NCI-H446 treated with DMSO at 0.1 percent for 48 hours (cell line): ENCODE measurements at places on chromosomes 3 and 15.
A peak's percentile ranks its signal among the peaks of the same experiment; 100 is the strongest.

DNA sequence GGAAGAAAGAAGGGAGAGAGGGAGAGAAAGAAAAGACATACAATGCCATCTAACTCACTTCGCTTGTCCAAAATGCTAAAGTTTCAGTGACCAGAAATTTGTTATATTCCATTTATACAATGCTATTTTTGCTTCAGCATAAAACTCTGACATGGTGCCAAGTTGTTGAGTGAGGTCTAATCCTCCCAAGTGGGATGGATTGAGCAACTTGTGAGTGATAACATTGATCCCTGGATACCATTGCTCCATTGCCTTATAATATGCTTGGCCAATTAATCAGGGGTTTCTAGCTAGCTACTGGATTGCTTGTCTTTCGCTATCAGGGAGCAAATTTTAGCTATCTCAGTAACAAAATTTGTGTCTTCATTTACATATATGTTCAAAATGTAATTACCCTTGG lies 615.6 kb upstream of the DPPA4 start:
- DNase-seq = no peak

GRCh38 chr3:16668776-16669545 lies 63.7 kb upstream of the DAZL start:
- DNase-seq = peak; percentile 34

- DNase-seq = no peak
Observed at GRCh38 chr3:42020684-42021307, 58.9 kb upstream of the ULK4 start.

- DNase-seq = no peak
Observed at GRCh38 chr15:43219929-43220928, 589 bp downstream of the EPB42 start.

DNA sequence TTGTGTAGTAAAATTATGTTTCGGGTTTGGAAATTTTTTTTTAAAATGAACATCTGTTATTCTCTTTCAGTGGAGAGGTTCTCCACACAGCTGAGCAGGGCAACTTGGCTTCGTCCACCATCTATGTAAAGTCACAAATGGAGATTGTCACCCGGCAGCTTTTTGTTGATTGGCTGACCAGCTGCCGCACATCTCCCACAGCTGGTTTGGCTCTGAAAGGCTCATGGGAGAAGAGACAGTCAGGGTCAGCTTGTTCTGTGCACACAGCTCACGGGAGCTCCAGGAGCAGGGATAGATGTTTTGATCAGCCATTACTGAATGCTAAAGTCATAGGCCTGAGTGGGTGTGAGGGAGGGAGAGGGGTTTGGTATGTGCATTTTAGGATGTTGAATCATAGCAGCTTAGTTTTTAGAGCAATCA lies 12.9 kb upstream of the CCDC80 start:
- DNase-seq = no peak

GRCh38 chr3:107401301-107401700 lies 24.1 kb downstream of the CCDC54 start:
- no peak for DNase-seq

GRCh38 chr15:101489237-101489598 lies 289 bp downstream of the PCSK6 start:
- DNase-seq = no peak

DNA sequence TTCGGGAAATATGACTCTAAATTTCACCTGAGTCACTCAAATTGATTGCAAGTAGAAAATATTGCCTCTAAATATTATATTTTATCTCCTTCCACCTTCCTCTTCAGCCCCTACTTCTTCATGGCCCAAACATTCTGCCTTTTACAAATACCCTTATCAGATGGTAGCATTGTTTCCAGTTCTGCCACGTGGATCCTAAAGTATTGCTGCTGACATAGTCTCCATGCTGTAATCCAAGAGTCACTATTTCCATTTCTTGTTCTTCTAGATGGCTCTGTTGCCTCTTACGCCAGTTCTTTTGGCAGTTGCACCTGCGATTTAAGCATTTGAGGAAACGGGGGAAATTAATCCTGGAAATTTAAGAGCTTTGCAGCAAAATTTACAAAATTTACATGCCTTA lies 13.6 kb downstream of the LMOD3 start:
- no peak for DNase-seq

- no peak for DNase-seq
Observed at GRCh38 chr15:69876064-69876940, 221.4 kb downstream of the TLE3 start.

- DNase-seq = no peak
Observed at GRCh38 chr3:196063049-196063448, 18.8 kb downstream of the TFRC start.

DNA sequence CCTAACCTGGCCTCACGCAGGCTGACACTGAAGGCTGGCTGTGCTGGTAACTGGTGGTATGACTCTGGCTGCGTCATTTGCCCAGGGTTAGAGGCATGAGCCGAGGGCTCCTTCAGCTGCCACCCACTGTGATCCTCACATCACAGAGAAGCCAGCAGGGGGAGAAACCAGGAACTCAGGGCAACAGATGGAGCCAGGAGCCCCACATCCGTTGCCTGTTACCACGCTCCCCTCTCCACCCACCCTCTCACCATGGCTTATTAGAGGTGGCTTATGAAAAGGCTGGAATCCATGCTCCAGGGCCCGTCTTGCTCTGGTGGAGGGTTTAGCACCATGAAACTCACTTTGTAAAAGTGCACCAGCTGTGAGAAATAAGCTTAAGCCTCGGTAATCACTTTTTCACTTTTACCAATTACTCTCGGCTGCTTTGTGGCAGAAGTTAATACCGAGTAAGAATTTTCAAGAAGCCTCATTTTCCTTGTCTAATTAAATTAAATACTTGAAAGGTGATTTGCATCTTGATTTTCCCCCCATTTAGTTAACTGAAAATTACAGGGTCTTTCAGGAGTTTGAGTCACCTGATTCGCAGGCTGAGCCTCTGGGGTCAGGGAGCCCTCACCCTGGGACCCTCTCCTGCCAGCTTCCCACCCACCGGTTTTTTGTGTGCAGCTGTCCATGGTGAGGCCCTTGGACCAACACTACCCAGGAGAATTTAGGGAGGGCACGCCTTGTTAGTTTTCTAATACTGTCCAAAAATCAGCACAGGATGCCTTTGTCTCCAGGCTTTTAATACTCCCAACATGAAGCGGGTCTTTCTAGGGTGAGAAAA lies 60.9 kb downstream of the ASB7 start:
- DNase-seq = no peak

GRCh38 chr3:179236669-179237301 lies 14.1 kb downstream of the KCNMB3 start:
- DNase-seq = no peak

DNA sequence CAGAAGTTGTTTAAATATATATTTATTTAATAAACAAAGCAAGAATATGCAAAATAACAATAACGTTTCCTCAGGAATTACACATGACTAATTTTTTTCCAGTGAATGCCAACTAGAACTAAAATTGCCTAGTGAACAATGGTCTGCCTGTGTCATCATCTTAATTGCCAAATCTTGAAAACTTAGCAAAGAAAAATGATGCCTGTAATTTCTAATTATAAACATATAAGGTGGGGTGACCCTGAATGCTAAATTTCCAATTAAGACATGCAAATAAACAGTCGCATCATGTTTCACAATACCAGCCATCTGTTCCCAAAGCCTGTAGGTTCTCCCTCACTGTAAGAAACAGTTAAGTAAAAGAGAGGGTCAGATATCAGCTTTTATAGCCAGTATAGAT lies 67.6 kb upstream of the PLCL2 start:
- DNase-seq = peak; percentile 24

DNA sequence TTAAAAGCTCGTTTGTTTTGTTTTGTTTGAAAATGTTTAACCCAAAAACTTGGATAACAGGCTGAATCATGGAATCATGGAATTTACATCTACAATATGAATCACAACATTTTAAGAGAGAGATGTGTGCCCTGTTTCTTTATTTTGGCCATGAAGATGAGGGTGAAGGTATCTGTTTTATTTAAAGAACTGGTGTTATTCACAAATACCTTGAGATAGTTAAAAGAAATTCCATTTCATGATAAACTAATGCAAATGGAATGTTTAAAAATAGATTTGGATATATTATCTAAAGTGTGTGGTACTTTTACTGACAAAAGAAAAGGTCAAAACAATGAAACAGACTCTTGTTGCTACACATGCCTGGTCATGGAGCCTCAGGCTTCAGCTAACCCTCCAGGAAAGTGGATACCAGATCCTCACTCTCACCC lies 486.0 kb upstream of the CFAP20DC start:
- no peak for DNase-seq

DNA sequence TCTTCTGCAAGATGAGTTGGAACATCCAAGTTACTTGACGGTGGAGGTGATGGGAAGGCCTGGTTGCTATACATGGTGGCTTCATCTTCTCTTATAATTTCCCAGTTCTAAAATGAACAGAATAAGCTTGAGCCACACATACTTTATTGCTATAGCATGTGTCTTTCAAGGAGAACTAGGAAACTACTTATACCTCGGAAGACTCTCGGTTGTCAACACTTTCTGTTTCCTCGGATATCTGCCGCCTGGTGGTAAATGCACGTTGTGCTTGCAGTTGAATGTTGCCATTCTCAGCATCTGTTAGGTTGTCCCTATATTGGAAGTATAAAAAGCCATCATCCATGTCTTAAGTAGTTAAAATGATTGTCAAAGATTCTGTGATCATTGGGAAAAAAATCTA lies 117.5 kb upstream of the PRTG start:
- no peak for DNase-seq

DNA sequence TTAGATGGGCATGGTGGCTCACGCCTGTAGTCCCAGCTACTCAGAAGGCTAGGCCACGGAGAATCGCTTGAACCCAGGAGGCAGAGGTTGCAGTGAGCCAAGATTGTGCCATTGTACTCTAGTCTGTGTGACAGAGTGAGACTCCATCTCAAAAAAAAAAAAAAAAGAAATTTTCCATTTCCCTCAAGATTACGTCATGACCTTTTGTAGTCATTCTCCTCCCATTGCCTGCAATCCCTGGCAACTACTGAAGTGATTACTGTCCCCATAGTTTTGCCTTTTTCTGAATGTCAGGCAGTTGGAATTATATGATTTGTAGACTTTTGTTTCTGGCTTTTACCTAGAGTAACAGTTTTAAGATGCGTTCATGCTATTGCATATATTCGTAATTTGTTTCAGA lies 28.0 kb downstream of the WDR76 start:
- no peak for DNase-seq

- no peak for DNase-seq
Observed at GRCh38 chr3:129555616-129556357, 12.8 kb downstream of the H1-8 start.

DNA sequence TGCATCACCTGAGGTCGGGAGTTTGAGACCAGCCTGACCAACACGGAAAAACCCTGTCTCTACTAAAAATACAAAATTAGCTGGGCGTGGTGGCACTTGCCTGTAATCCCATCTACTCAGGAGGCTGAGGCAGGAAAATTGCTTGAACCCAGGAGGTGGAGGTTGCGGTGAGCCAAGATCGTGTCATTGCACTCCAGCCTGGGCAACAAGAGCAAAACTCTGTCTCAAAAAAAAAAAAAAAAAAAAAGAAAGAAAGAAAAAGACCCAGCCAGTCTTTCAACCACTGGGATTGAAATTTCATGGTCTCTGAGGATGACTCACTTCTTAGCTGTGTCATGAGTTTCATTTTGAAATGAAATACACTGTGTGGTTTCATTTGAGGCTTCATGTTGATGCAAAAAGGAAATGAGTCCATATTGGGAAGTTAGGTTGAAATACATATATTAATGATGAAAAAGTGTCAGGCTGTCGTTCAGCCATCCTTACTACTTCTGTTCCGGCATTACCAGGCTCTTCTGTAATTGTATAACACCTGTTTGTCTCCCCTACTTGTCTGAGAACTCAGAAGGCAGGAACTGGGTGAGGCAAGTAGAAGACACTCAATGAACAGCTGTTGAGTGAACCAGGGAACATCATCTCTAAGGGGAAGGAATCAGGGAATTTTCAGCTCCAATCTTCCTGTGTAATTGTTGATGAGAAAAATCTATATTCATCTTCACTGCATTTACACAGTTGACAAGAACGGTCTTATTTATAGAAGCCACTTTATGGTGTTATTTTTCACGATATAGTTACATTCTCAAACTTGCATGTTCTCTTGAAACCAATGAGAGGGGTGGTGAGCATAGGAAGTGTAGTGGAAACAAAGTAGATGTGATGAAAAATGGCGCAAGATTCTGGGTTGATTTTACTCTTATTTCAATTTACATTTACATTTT lies 87.4 kb downstream of the NFKBIZ start:
- no peak for DNase-seq

DNA sequence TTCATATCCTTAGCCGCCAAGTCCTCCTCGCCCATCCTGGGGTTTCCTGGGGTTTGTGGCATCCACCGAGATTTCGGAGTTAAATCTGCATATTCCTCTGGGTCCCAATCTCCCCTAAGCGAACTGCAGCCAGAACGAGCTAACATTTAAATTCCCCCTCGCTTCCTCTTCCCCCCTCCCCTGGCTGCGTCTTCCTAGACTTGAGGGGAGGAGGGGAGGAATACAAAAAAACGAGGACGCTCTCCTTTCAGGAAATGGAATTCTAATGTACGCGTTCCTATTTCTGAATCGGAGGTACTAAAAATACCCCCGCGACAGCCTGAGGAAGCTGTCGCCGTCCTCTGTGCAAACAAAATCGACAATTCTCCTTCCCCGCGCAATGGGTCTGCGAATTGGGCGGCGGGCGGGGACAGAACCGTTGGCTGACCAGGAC lies 5.6 kb downstream of the FEZF2 start:
- DNase-seq = no peak

GRCh38 chr15:25176616-25176923 lies 221.8 kb downstream of the SNRPN start:
- no peak for DNase-seq

DNA sequence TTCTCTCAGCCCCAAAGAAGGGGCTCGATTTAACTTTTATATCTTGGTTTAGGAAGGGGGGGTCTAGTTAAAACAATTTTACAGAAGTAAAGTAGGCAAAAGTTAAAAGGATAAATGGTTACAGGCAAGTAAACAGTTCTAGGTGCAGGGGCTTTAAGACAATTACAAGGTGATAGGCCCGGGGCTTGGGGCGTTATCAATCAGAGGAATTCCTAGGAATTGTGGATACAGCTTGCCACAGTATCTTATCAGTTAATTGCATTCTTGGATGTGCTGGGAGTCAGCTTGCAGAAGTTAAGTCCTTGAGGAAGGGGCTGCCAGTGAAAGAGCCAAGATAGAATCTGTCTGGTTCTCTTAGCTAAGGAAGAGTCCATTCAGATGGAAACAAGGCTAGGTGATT lies 52.7 kb downstream of the NSMCE3 start:
- no peak for DNase-seq

DNA sequence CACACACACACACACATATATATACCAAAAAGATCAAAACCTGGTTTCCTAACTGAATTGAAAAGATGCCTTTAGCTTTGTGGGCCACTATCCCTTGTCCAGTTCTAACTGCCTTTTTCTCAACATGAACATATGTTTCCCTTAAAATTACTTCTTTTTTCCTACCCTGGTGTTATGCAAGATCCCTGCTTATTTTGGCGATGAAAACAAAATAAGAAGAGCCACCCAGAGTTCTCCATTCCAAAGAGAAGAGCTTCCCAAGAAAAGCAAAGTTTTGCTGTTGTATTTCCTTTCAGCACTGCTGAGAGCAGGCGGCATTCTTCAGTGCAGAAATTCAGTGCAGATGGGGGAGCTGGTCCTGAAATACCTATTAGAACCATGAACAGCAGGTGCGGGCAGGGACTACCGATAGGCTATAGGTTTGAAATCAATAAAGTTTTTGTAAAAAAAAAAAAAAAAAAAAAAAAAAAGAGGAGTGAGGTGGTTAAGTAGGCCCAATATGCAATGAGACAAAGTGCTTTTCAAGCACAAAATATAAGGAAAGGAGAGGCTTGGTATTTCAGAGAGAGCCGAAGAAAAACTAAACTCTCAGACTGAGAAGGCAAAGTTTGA lies 238.0 kb downstream of the FOXP1 start:
- DNase-seq = no peak
